ENCODE measurements at places on chromosomes 5 and 9.

DNA sequence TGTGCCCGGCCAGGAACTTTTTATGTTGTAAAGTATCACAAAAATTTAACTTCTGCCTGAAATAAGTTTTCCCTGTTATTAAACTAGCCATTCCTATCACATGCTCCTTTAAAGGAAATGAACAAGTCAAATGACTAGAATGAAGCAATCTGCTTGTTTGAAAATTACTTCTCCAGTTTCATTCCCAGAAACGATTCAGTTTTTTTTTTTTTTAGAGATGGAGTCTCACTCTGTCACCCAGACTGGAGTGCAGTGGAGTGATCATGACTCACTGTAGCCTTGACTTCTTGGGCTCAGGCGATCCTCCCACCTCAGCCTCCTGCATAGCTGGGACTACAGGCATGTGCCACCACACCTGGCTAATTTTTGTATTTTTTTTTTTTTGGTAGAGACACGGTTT, 13.3 kb upstream of the GNG10 start:
- DNase-seq = no peak

DNA sequence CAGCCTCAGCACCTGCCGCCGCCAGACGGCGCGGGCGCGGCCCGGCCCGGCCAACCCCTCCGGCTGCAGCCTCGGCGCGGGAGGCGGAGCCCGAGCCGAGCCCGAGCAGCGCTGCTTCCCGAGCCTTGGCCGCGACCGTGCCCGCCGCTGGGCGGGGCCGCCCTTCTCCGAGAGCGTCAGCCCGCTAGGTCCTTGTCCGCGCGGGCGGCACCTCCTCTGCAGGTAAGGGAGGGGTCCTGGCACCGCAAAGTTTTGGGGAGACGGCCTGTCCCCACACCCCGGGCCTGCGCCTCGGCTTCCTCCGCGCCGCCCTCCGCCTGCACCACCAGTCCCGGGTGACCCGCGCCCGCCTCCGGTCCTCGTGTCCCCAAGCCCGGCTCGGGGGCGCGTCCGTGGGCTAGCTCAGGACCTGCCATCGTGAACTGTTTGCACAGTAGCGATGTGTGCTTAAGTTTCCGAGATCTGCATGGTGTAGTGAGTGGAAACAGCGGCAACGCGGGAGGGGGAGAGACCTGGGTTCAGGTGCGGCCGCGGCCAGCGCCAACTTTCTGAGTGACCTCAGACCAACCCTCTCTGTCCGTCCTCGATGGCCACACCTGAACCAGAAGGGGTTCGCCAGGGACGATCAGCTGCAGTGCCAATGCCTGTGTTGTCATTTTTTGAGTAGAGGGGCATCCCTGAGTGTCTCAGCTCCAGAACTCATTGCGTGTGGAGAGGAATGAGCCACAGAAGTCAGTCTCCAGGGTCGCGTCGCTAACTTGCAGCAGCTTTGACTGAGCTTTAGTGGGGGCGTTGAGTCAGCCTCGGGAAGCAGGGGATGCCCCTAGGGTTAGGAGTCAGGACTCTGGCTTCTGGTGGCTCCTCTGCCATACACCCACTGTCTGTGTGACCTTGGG, at the start of gene FRMPD1:
FRMPD1 (plus strand) TSS at position 82 of the 896 bp plus-strand sequence. CDS start 41,688 bp downstream, outside the sequence.
- no peak for DNase-seq

GRCh38 chr5:141761-142160, 49.5 kb upstream of the LRRC14B start:
- no peak for DNase-seq

GRCh38 chr5:9573796-9574195, 27.9 kb upstream of the SEMA5A start:
- no peak for DNase-seq

DNA sequence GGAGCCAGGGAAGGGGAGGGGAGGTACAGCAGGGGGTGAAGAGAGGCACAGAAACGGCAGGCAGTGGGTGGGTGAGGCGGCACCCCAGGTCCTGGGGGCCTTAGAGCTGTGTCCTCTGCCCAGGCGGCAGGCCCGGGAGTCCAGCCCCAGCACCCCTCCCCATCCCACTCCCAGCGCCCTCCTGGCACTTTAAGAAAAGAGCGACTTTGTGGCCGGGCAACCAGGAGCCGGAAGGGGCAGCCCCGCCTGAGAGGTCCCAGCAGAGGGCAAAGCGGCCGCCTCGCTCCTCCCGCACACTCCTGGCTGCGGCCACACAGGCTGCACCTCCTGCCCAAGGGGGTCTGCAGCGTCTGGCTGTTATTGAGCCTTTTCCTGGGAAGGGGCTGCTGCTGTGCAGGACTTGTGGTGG, 42.6 kb downstream of the NACC2 start:
- peak; percentile 62 for DNase-seq

- DNase-seq = no peak
Observed at GRCh38 chr5:127834094-127834531, 130.9 kb downstream of the CCDC192 start.

GRCh38 chr9:96219026-96219899, 82.7 kb downstream of the HSD17B3 start:
- peak; percentile 58 for DNase-seq

DNA sequence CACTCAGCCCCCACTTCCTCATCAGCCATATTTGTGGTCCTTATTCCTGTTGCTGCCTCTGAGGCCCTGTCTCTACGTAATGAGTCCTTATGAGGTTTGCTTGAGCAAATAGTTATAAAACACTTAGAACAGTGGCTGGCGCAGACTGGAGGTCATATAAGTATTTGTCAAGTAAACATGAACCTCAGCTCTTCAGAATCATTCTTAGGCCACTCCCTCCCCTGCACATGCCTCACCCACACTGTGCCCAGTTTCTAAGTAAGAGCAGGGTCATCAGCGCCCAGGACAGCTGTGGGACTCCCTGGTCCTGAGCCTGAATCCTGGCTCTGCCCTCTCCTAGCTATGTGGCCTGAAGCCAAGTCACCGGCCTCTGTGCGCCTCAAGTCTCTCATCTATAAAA, 4.0 kb downstream of the ST6GALNAC4 start:
- DNase-seq = no peak

- no peak for DNase-seq
Observed at GRCh38 chr5:146828385-146828784, 50.2 kb downstream of the PPP2R2B start.

DNA sequence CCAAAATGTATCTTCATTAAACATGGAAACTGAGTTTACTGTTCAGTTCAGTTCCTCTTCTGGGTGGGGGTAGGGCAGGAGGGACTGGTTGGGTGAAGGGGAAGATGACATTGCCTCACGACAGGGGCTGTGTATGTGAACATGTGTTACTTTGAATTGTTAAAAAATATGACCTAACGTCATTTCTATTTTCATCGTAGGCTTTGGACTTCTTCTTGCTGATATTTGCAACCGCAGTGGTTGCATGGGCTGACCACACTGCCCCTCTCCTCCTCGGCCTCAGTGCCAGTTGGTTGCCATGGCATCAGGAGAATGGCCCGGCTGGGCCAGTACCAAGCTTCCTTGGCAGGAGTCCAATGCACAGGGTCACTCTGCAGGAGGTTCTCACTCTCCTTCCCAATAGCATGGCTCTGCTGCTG, 41.5 kb downstream of the HACD4 start:
- DNase-seq = peak; percentile 35

DNA sequence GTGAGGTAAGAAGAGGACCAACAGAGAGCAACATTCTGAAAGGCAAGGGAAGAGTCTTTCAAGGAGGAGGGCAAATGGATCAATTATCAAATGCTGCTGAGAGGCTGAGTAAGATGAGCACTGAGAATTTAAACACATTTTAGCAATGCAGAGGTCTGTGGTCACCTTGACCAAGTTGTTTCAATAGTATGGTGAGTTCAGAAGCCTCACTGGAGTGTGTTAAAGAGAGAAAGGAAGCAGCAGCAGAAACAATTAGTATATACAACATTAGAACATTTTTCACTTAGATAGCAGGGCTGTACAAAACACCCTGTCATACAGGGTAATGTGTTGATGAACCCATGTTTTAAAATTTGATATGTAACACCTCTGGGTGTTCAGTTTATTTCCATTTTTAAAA, 131.5 kb downstream of the NR6A1 start:
- no peak for DNase-seq

DNA sequence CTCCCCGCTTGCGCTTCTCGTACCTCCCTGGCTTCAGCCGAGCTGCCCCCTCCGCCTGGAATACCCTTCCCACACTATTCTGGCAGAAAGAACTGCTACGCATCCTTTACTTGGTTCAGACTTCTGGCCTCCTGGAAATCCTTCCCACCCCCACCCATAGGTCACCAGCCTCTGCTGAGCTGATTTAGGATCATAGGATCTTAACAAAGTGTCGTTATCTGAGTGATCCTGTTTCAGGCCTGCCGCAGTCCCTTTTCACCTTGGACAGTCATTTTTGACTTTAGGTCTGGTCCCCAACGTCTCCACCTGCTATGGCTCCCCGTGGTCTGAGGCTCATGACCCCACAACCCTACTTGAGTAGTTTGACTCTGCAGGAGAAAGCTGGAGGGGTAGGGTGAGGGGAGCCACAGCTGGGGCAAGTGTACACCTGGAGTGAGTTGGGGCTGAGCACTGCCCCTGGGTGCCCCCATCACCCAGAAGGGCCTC, 27.3 kb downstream of the EGR1 start:
- DNase-seq = no peak
